Liver (tissue), 10 donors: ENCODE measurements at places on chromosomes 7 and 10. TPM values are rescaled to one million over a fixed set of nuclear protein-coding genes. Genes with fewer than 3 reads are reported as not detected.

The PDK4 gene
- 69.1 TPM for polyA plus RNA-seq

The COL13A1 gene
- polyA plus RNA-seq, result 0.19 TPM

The SND1 gene
- polyA plus RNA-seq, result 94.3 TPM

The CLIP2 gene
- 1.4 TPM for polyA plus RNA-seq

The LRRC18 gene
- polyA plus RNA-seq, result not detected

The GARIN1A gene
- polyA plus RNA-seq, result 0.08 TPM

The EIF5AL1 gene
- polyA plus RNA-seq, result 0.96 TPM

- no peaks in the 10 kb centered on the region for H3K27me3 ChIP-seq
- no peak overlapping the region for H3K27ac ChIP-seq
- H3K4me3 ChIP-seq, result no peak overlapping the region
- no peak for DNase-seq
- H3K4me1 ChIP-seq, result peaks cover 2% of the 10 kb centered on the region
Observed at GRCh38 chr7:151761231-151761630, 115.7 kb downstream of the PRKAG2 start.

DNA sequence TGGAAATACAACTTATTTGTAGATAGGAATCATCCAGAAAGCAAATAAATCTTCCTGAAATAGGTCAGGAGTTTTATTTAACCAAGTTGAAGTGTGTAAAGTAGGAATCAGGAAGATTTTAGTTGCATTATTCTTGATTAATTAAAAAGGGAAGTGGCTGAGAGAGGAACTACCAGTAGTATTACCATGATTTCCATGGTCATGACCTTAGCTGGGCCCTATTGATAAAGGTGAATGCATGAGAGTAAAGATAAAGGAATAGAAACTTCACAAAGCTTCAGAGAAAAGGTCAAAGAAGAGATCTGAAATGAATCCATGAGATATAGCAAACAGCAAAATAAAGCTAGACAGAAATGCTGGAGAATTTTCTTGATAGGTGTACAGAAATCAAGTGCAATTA lies 46.2 kb upstream of the DLX6 start:
- DNase-seq, result no peak
- H3K4me1 ChIP-seq, result no peaks in the 10 kb centered on the region
- H3K27ac ChIP-seq, result no peak overlapping the region
- H3K27me3 ChIP-seq, result no peaks in the 10 kb centered on the region
- no peaks in the 10 kb centered on the region for H3K36me3 ChIP-seq
- H3K4me3 ChIP-seq, result no peak overlapping the region

GRCh38 chr10:79129361-79129997 lies 60.7 kb downstream of the ZMIZ1 start:
- H3K4me3 ChIP-seq, result no peak overlapping the region
- DNase-seq, result no peak
- H3K4me1 ChIP-seq, result peaks cover 40% of the 10 kb centered on the region
- no peaks in the 10 kb centered on the region for H3K27me3 ChIP-seq
- H3K27ac ChIP-seq, result no peak overlapping the region
- H3K36me3 ChIP-seq, result no peaks in the 10 kb centered on the region

DNA sequence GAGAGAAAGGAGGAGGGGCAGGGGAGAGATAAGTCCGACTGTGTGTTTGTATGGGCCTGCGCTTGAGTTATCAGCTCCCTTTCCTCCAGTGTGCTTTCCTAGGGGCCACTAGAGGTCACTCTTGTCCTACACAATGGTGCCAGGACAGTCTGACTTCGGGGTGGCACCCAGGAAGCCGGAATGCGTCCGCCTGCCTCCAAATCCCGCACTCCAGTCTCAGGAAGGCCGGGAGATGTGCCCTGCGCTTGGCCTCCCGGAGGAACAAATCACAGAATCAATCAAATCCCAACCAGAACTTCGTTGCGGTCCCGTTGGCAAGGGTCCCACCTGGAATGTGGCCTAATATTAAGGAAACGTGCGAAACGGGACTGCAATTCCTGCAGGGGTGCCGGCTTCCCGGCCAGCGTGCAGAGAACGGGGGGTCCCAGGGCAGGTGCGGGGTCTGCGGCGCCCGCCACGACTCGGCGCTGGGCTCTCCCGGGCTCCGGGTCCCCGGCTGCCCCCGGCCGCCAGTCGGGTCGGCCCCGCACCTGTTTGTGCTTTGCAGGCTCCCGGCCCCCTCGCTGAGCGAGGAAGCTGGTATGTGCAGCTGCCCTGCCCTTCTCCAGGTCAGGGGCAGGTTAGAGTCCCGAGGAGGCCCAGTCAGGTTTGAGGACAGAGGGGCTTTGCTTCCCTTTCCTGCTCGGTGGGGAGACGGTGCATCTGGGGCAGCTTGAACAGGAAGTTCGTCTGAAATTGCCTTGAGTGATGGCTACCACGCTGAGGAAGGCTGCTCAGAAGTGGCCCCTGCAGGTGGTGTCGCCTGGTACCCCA lies 21.0 kb upstream of the HPS1 start:
- peak; percentile 71 for DNase-seq
- H3K4me3 ChIP-seq, result peak overlapping the region; percentile 52
- no peak overlapping the region for H3K27ac ChIP-seq

DNA sequence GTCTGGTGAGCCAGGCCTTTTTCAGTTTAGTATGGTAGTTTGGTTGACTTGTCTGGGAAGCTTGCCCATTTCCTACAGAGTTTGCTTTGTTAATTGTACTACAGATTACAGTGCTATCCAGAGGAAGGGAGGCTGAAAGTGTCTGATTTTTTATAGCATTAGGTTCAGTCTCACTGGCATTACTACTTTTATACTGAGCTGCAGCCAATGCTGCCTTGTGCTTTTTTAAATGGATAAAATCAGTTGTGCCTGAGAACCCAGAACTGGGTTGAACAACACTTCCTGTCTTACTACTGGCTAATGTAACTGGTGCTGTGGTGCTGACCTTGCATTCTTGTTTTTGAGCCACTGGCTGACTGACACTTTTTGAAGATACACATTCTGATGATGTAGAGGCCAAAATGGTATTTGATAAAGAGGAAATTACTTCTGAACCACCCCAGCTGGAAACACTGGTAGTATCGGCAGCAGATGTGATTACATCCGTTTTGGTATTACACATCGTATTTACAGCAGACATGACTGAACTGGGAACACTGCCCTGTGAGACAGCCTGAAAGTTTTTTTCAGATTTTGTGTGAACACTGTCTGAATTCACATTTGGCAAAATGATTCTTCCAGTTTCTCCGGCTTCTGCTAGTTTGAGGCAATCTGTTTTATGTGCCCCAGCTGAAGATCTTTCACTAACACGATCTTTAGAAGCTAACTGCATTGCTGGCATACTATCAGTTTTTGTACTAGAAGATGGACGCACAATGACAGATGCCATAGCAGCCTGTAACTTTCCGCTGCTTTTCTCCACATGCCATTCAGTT lies 74.1 kb downstream of the NRBF2 start:
- peaks cover 27% of the 10 kb centered on the region for H3K36me3 ChIP-seq
- H3K4me1 ChIP-seq, result peaks cover 12% of the 10 kb centered on the region
- no peak overlapping the region for H3K4me3 ChIP-seq
- peak overlapping the region; percentile 5 for H3K27ac ChIP-seq
- H3K27me3 ChIP-seq, result no peaks in the 10 kb centered on the region

GRCh38 chr10:118547282-118547681 lies 48.2 kb downstream of the PRLHR start:
- DNase-seq, result no peak
- H3K4me3 ChIP-seq, result no peak overlapping the region
- no peaks in the 10 kb centered on the region for H3K27me3 ChIP-seq
- H3K27ac ChIP-seq, result no peak overlapping the region
- H3K36me3 ChIP-seq, result no peaks in the 10 kb centered on the region
- H3K4me1 ChIP-seq, result no peaks in the 10 kb centered on the region

GRCh38 chr7:96085953-96086352 lies 235.9 kb downstream of the SLC25A13 start:
- H3K27me3 ChIP-seq, result no peaks in the 10 kb centered on the region
- no peak for DNase-seq

GRCh38 chr7:11620406-11621253 lies 211.4 kb downstream of the THSD7A start:
- peaks cover 15% of the 10 kb centered on the region for H3K4me1 ChIP-seq
- no peaks in the 10 kb centered on the region for H3K36me3 ChIP-seq
- peak overlapping the region; percentile 86 for H3K27ac ChIP-seq

DNA sequence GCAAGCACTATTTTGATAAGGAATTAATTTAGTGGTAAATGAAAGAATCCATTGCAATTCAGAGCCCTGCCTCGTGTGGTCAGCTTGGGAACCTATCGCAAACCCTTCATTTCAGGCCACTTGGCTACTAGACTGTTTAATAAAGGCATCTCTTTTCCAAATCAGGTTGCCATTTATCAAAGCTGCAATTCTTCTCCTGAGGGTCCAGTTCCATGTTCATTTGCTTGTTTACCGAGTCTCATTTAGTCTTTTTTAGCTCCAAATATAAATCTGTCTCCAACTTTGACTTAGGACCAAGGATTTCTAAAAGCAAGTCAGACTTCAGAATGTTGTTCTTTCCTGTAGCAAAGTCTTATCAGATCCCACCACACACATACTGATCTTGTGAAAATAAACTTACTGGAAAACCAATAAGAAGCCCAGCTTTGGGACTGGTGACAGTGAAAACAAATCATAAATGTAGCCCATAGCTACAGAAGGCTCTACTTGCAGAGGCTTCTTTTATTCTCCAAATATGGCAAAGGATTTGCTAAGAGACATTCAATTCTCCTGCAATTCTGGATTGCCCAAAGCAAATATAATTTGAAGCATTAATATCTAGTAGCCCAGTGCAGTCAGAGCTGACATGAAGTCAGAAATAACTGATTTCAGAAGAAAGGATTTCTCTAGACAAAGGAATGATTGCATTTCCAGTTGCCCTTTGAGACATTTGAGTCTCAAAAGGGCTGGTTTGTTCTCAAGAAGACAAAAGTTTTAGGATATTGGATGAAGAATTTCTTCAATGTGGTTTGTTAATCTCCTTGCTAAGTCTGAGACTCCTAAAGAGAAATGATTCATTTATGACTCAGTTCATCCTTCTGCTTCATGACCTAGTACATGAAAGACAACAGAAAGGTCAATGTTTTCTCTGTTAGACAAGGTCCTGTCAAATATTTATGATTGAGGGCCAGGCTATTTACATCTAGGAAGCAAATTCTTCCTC lies 28.0 kb downstream of the PPP1R3C start:
- DNase-seq, result no peak
- no peaks in the 10 kb centered on the region for H3K36me3 ChIP-seq
- H3K4me3 ChIP-seq, result no peak overlapping the region
- H3K27ac ChIP-seq, result no peak overlapping the region

GRCh38 chr10:102985811-102986210 lies 67.7 kb downstream of the CNNM2 start:
- no peaks in the 10 kb centered on the region for H3K27me3 ChIP-seq
- no peaks in the 10 kb centered on the region for H3K36me3 ChIP-seq
- no peak overlapping the region for H3K4me3 ChIP-seq
- DNase-seq, result no peak
- peaks cover 7% of the 10 kb centered on the region for H3K4me1 ChIP-seq
- no peak overlapping the region for H3K27ac ChIP-seq

DNA sequence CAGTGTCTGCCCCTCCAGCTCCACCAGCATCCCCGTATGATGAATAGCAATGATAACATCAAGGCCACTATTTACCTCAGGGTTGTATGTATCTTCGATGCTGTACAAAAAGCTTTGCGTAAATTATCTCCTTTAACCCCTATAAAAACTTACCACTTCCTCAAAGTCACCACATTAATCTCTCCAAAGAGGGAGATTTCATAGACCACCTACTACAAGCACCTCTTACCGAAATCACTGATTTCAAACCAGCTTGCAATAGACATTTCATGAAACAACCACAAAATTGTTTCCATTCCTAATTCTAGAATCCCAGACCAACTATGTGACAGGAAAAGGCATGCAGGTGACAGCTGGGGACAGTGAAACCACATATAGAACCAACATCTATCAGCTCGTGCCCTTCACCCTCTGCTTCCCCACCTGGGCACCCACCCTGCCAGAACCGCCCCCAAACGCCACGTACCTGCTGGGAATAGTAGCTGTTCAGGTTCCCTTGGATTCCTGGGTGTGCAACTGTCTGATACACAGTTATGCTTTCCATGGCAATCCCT lies 20.1 kb upstream of the MMP21 start:
- no peaks in the 10 kb centered on the region for H3K27me3 ChIP-seq
- no peak overlapping the region for H3K27ac ChIP-seq
- no peaks in the 10 kb centered on the region for H3K4me1 ChIP-seq
- H3K36me3 ChIP-seq, result peaks cover 55% of the 10 kb centered on the region

GRCh38 chr10:63720676-63721075 lies 199.5 kb downstream of the REEP3 start:
- peaks cover 19% of the 10 kb centered on the region for H3K4me1 ChIP-seq
- peak overlapping the region; percentile 6 for H3K27ac ChIP-seq
- no peaks in the 10 kb centered on the region for H3K36me3 ChIP-seq
- no peak overlapping the region for H3K4me3 ChIP-seq

DNA sequence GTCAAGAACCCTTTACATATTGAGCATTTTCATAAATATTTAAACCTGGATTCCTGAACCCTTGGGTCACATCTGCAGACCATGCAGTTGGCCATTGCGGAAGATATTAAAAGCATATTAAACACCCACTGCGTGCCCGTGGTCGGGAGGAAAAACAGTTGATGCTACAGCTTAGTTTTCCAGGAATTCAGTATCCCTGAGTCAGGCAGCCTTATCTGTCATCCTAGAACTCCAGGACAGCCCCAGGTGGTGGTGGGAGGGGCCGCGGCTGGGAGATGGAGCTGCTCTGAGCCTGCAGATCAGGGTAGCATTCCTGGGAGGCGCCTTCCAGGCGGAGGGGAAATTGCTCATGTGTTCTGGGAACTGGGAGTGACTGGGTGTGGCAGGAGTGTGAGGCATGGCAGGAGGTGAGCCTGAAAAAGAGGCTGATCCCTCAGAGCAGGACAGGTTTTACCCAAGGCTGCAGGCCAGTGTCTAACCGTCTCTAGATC lies 222.9 kb upstream of the SH2B2 start:
- H3K36me3 ChIP-seq, result no peaks in the 10 kb centered on the region
- no peaks in the 10 kb centered on the region for H3K27me3 ChIP-seq
- H3K27ac ChIP-seq, result no peak overlapping the region

DNA sequence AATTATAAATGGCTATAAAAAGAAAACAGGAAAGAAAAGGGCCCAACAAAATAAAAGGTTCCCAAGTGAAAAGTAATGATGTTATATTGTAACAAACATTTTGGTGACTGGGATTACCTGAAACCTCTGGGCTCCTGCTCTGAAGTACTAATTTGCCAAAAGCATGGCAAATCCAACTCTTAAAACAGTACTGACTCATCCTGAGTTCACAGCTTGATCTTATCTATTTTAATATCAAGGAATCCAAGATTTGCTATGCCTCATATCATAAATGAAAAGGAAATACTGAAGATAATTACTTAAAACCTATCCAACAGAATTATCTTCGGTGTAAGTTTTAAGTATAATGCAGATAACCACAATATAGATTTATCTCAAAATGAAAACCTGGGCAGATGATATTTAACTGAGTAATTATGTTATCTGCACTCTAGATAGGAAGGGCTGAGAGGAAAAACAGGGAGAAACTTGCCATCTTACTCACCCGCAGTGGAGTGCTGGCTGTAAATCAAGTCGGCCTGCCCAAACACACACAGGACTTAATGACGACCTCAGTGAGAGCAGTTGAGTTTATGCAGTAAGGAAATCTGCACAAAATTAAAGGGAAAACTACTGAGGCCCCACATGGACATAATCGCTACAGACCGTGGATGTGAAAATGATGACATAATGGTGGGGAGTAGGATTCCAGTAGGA lies 48.4 kb downstream of the MPP7 start:
- DNase-seq, result no peak
- H3K4me1 ChIP-seq, result no peaks in the 10 kb centered on the region
- no peaks in the 10 kb centered on the region for H3K36me3 ChIP-seq
- H3K4me3 ChIP-seq, result no peak overlapping the region
